ENCODE measurements at places on chromosomes 5 and 9.

DNA sequence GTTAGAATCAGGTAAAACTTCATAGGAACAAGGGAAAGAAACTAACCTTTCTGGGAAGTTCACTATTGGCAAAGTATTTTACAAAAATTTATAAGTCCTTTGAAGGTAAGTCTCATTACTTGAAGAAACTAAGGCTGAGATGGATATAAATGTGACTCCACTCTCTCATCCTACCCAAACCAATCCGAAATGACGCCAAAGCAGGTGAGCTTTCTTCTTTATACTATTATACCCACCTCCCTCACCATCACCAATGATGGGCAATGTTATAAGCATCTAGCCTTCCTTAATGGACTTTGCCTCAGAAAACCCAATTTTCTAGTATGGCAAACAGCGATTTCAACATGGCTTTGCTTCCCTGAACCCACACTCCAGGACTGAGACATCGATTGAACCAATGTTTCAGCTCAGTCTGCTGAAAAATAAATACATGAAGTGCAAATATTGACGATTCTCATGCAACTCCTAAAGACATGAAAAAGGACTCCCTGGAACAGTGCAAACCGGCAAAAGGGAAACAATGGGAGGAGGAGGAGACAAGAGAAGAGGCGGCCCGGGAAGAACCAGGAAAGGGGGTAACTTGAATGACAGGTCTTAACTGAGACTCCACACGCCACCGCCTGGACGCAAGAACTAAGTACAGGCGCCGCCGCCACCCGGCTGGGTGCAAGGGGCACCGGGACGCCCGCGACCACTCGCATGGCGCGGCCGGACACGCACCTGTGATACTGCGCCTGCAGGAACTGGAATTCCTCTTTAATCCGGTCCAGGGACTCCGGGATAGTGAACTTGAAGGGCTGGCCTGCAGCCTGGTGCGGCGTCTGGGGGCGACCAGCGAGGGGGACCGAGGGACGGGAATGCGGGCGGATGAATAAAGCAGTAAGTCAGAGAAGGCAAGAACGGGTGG lies 2.5 kb downstream of the TLE1 start:
- DNase-seq, result peak; percentile 53

GRCh38 chr9:81902626-81903025 lies 25.6 kb upstream of the SPATA31D4 start:
- DNase-seq, result no peak

- DNase-seq, result no peak
Measured at GRCh38 chr9:115422932-115423440, 305.0 kb upstream of the TNC start.

DNA sequence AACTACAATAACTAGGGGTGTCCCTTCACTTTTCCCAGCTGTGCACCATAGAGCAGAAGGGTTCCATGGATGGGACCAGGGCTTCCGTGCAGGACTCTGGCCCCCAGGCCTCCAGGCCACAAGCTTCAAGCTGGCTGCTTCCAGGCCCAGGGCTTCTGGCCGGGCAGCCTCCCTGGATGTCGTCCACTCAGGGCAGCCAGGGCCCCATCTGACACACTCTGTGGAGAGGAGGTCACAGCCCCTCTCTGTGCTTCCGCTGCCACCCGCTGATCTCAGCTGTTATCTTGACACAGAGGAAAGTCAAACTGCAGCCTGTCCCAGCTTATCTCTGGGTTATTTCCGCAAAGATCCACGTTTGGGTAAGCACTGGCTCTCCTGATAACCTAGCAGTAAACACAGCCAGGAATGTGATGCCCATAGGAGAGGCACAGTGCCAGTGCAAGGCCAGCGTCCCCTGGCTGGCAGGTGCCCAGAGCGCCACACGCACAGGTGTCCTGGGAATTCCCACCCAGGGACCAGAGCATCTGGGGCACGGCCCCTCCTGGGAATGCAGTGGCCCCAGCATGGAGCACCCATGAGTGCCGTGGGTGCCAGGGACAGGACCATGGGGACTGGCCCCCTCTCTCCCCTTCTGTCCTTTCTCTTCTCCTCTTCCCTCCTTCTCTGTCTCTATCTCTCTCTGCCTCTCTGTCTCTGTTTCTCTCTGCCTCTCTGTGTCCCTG lies 15.6 kb upstream of the SLC6A19 start:
- no peak for DNase-seq

GRCh38 chr5:141359790-141360426 lies at the start of gene PCDHGB2:
PCDHGB2 (plus strand) TSS chr5:141359994; CDS start chr5:141360136, 142 bp downstream.
- no peak for DNase-seq

- DNase-seq, result peak; percentile 71
Measured at GRCh38 chr9:69122549-69123141, 51.4 kb upstream of the TJP2 start.

DNA sequence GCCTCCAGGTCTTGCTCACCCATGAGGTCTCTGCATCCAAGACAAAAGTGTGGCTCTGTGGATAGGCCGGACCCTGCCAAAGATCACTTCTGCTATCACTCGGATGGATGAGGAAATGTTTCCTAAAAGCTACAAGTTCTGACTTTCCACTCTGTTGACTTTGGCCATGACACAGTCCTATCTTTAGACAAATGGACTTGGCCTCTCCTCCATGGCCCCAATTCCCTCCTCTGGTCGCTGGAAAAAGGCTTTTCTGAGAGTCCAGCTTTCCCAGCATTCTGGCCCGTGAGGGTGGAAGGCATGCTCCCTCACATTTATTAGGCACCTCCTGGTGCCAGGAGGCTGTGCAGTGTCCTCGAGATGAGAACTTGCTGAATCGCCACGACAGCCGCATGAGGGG lies 83.1 kb downstream of the COL27A1 start:
- no peak for DNase-seq

- DNase-seq, result no peak
Measured at GRCh38 chr9:80881320-80881719, 808.0 kb downstream of the TLE1 start.

DNA sequence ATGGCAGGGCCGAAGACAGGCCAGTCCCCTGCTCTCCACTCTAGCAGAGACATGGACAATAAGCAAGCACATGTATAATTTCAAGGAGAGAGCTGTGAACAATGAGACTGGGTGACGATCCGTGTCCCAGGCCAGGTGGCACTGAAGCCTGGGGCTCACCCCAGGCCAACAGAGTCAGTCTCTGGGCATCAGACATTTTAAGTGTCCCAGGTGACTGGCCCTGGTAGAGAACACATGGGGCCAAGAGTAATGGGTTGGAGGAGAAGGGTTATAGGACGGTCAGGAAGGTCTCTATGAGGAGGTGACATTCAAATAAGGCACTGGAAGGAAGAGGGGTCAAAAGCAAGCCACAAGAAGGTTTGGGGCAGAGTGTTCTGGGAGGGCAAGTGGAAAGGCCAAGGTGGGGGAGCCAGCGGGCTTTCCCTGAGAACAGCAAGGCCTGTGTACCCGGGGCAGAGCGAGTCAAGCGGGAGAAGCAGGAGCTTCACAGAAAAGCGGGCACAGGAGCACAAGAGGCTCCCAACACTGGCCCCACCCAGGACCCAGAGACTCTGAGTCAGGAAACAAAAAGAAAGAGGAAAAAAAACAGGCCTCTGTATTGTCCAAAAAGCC lies 1.1 kb upstream of the AKNA start:
- DNase-seq, result no peak

DNA sequence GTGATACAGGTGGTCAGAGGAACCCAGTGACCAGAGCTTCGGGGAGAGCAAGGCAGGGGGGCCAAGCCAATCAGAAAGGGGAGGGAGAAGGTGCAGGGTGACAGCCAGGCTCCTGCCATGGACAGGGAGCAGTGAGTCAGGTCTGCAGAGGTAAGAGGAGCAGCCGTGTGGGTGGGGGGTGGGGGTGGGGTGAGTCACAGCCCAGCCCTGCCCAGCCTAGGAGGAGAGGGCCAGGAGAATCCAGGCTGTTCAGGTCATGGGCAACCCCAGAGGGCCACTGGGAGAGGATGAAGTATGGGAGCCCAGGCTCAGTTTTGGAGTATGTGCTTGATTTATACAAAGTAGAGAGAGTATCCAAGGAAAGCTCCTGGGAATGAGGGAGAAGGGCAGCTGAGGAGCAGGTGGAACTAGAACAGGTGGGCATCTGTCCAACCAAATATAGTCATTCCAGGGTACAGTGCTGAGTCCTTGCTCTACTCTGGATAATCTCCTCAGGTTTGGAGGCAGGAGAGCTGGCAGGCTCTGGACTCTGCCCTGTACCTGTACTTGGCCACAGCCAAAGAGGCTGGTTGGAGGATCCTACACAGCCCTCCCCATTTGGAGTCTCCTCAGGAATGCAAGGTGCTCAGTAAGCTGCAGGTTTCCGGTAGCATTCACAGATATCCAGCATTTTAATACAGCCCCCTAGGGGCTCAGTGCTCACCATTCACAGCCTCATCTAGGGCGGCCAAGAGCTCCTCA lies 1.6 kb downstream of the HBEGF start:
- no peak for DNase-seq

DNA sequence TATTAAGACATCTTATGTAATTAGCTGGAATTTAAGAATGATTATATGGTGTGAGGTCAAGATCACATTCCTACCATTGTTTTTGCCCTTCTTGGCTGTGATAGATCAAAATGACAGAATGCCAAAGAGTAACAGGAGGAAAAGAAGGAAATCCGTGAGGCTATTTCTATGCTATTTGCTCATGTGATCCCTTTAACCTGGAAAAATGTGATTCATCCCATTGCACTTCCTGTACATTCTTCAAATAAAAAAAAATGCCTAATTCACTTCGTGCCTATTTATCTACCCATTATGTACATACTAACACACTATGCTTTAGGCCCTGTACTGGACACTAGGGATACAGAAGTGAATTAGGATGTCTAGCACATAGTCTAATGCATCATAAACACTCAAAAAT lies 154.1 kb upstream of the PAPPA start:
- no peak for DNase-seq

GRCh38 chr5:135010502-135011354 lies 23.3 kb downstream of the PITX1 start:
- DNase-seq, result no peak

GRCh38 chr5:132319975-132320374 lies 25.8 kb downstream of the SLC22A4 start:
- DNase-seq, result no peak

DNA sequence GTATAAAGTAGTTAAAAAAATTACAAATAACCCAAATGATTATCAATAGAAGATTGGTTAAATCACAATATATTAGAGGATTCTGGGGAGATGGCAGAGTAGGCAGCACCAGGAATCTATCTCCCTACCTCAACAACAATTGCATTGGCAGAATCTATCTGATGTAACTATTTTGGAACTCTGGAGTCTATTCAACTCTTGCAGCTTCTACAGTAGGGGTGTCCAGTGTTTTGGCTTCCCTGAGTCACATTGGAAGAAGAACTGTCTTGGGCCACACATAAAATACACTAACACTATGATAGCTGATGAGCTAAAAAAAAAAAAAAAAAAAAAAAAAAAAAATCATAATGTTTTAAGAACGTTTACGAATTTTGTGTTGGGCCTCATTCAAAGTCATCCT lies 29.2 kb upstream of the ECM2 start:
- no peak for DNase-seq

DNA sequence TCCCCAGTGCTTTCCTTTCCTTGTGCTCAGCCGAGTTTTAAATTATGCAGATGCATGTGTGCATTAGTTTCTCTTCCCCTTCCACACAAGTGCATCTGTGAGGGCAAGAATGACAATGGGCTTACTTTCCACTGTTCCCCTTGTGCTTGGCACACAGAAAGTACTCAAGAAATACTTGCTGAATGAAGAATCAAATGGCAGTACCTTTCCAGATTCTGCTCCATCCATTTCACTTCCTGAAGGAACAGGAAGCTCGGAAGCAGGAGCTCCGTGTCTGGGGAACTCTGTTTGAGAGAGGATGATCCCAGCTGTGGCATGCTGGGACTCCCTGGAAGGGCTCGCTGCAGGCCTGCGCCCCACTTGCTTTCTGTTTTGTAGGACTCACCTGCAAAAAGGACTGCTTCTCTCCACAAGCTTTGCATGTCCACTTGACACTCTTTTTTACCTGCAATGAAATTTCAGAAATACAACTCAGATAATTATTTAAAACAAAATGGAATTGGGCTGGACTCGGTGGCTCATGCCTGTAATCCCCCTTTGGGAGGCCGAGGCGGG lies 5.5 kb downstream of the MRNIP start:
- DNase-seq, result no peak

DNA sequence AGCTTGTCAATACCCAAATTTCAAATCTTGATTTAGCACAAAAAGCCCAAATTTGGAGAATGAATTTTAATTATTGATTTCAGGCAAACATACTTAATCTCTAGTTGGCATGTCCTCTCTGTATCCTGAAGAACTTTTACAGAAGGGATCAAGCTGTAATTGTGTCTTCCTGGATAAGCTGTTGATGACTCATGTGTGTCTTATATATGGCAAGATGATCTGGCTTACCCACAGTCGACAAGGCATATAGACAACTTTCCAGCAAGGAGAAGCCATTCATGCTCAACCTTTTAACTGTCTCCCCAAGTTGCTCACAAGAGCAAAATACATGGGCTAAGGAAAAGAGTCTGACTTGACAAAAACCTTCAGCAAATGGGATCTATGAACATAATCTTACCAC lies 112.5 kb upstream of the SLCO6A1 start:
- no peak for DNase-seq

DNA sequence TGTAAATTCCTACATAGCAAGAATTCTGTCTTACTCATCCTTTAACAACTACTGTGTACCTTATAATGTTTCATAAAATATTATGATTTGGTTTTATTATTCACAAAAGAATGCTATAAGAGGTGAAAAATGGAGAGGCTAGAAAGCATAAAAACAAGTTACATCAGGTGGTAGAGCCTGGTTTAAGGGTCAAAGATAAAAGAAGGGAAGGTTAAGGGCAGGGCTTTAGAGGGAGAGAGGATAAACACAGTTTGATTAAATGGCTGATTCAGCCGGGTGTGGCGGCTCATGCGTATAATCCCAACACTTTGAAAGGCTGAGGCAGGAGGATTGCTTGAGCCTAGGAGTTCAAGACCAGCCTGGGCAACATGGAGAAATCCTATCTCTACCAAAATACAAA lies 40.4 kb upstream of the HSPB3 start:
- no peak for DNase-seq

GRCh38 chr5:149433524-149434131 lies 54.5 kb upstream of the IL17B start:
- no peak for DNase-seq

GRCh38 chr9:16825971-16826625 lies 44.4 kb downstream of the BNC2 start:
- no peak for DNase-seq

DNA sequence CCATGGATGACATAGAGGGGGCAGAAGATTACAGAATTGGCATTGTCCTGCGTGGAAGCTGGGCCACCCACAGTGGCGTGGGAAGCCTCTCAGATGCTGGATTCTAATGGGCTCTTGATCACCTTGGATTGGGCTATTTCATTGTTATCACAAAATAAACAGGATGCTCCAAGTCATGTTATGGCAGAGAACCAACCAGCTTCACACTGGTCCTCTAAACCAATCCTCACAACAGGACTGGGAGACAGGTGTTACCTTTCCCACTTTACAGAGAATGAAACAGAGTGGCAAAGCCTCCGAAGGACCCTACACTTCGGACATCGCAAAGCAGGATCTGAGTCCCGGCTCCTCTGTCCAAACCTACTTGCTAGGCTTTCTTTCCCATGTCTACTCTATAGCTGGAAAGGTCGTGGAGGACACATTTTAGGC lies 455 bp upstream of the SMIM3 start:
- no peak for DNase-seq

- DNase-seq, result no peak
Measured at GRCh38 chr9:81113453-81114124, 575.8 kb downstream of the TLE1 start.

Measured in astrocyte of the cerebellum (primary cell).